Hippocampal formation (tissue), 2 donors: ENCODE measurements at places on chromosomes 3 and 15.

DNA sequence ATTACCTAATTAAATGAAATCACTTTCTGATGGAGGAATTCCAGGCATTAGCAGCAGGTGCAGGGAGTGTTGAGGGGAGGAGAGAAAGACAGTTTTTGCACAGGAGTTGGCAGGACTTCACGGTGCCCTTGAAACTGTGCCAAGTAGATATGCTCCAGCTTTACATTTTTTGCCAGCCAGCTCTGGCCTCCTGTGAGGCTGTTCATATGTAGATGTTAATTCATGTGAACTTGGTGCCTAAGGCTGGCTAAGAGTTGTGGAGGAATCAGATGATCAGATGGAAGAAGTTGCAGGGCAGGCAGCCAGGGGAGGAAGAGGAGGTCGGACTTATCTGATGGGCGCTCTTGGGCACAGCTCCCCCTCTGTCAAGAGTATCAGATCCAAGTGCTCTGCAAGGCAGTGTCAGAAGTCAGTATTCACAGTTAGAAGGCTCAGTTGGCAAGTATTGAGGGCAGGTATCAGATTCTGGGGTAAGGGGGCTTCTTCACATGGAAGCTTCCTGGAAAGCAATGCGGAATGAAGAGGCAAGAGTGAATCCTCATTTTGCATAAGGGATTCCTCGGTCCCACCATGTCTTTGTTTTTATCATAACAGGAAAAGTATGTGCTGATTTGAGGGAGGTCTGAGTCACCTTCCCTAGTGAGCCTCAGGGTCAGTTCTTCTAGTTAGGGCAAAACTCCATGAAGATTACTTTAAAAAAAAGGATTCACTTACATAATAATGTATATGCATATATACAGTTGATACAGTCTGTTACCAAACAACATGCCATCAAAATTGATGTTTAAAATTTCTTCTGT is 172.6 kb upstream of the UMPS start:
- no peak for DNase-seq

DNA sequence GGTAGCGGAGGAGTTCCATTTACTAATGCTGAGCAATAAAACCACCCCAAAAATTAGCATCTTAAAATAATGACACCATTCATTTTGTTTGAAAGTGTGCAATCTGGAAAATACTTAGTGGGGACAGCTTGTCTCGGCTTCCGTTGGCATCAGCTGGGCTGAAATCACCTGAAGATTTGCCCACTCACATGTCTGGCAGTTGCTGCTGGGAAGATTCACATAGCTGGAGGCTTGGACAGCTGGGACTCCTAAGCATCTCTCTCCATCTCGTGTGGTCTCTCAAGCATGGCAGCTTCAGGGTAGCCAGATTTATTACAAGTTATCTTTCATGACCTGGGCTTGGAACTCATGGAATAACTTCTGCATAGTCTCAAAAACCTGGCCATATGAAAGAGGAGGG is 38.4 kb upstream of the BFSP2 start:
- DNase-seq = no peak

- no peak for DNase-seq
Observed at GRCh38 chr15:27124287-27124871, 153.4 kb downstream of the GABRG3 start.

DNA sequence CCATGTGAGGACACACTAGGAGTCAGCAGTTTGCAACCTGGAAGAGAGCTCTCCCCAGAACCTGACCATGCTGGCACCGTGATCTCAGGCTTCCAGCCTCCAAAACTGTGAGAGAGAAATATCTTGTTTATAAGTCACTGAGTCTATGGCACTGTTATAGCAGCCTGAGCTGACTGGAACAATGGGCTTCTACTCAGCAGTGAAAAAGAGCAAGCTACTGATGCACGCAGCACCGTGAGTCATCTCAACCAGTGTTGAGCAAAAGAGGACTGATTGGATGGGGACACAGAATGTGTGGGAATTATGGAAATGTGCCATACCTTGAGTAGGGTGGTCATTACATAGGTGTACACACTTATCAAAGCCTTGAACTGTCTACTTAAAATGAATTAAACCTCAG is 230.4 kb downstream of the PLCL2 start:
- DNase-seq = no peak

DNA sequence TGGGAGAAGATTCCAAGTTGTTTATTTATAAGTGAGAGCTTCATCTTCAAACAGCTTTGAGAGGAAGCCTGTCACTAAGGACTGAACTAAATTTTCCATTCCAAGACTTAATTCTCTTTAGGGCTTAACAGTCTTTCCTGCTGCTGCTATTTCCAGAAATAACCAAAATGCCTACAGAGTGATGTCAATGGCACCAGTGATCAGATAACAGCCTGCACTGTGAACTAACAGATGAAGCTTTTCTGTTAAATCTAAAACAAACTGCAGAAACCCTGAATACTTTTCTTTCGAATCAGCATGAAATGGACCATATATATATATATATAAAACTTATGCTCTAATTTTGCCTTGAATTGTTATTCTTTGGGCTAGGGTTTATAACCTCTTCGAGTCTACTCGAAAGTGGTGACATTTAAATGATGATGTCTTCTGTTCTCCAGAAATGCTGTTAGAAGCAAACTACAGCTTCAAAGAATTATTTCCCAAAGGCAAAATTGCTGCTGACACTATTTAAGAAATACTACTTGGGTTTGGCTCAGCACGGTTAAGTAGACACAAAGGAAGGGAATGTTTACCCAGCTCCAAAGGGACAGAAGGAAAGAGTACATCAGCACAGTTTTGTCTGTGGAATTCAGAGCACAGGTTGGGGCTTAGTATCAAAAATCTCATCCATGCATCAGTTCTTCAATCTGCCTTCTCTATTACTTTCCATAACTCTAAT is 238.5 kb upstream of the LRRN1 start:
- DNase-seq = no peak

- DNase-seq = no peak
Observed at GRCh38 chr15:40985541-40986330, 32.5 kb downstream of the CHAC1 start.
